ENCODE measurements at places on chromosomes 2 and 18.

GRCh38 chr2:1866402-1867111, 122.2 kb upstream of the PXDN start:
- no peaks in the 10 kb centered on the region for H3K27me3 ChIP-seq
- no peak overlapping the region for H3K27ac ChIP-seq
- DNase-seq, result no peak
- H3K36me3 ChIP-seq, result no peaks in the 10 kb centered on the region
- H3K4me1 ChIP-seq, result no peaks in the 10 kb centered on the region
- no peak overlapping the region for H3K4me3 ChIP-seq

DNA sequence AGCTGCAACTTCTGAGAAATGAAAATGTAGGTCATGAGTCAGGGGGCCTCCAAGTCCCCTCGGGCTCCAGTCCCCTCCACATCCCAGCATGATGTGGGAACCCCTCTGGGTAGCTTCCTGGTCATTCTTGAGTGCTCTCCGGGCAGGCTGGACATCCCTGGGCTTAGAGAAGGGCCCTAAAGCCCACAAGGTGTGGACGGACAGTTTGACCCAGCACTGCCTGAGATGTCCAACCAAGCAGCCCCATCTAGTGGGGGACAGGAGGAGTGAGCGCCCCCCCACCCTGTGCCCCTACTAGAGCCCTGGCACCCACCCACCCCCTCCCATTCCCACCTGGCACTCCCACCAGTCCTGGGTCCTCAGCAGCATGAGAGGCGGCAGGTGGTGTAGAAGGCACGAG, 46.0 kb downstream of the CYP27C1 start:
- DNase-seq, result no peak
- H3K36me3 ChIP-seq, result no peaks in the 10 kb centered on the region
- H3K4me1 ChIP-seq, result no peaks in the 10 kb centered on the region
- H3K27me3 ChIP-seq, result no peaks in the 10 kb centered on the region
- H3K4me3 ChIP-seq, result no peak overlapping the region

GRCh38 chr2:231052494-231053451, 3.9 kb upstream of the PSMD1 start:
- peaks cover 18% of the 10 kb centered on the region for H3K4me1 ChIP-seq
- no peak overlapping the region for H3K27ac ChIP-seq
- peak; percentile 55 for DNase-seq
- peak overlapping the region; percentile 66 for H3K4me3 ChIP-seq

GRCh38 chr2:231622963-231623362, 30.3 kb downstream of the TEX44 start:
- no peaks in the 10 kb centered on the region for H3K36me3 ChIP-seq
- H3K27me3 ChIP-seq, result no peaks in the 10 kb centered on the region
- no peak overlapping the region for H3K4me3 ChIP-seq
- no peak for DNase-seq
- H3K4me1 ChIP-seq, result peaks cover 17% of the 10 kb centered on the region

GRCh38 chr18:27616324-27616723, 431.2 kb upstream of the CHST9 start:
- no peaks in the 10 kb centered on the region for H3K4me1 ChIP-seq
- no peaks in the 10 kb centered on the region for H3K27me3 ChIP-seq
- no peak overlapping the region for H3K4me3 ChIP-seq
- H3K27ac ChIP-seq, result no peak overlapping the region
- H3K36me3 ChIP-seq, result no peaks in the 10 kb centered on the region

DNA sequence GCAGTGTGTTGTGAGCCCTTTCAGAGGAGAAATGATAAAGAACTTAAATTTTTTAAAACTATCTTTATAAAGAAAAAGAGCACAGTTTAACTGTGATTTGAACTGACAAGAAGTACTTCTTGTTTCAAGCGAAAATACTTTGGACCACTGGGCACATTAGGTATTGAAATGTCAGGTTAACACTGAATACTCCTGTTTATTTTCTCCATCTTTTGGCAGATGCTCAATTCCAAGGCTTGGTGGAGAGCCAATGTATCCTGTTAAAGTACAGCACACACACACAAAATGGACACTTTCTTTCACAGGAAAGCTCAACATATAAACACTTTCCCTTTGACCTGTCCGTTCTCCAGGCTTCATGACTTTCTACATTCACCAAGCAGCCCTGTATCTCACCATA, 32.6 kb upstream of the SP3 start:
- no peak overlapping the region for H3K4me3 ChIP-seq
- no peaks in the 10 kb centered on the region for H3K27me3 ChIP-seq
- H3K27ac ChIP-seq, result no peak overlapping the region
- H3K36me3 ChIP-seq, result no peaks in the 10 kb centered on the region
- no peaks in the 10 kb centered on the region for H3K4me1 ChIP-seq
- DNase-seq, result no peak

Measured in tibial nerve (tissue), 4 donors.